Activated CD8-positive, alpha-beta T cell treated with anti-CD3 and anti-CD28 coated beads for 36 hours (primary cell): ENCODE measurements at places on chromosomes 5 and 9. TPM values are rescaled to one million over a fixed set of nuclear protein-coding genes. Genes with fewer than 3 reads are reported as not detected.

DNA sequence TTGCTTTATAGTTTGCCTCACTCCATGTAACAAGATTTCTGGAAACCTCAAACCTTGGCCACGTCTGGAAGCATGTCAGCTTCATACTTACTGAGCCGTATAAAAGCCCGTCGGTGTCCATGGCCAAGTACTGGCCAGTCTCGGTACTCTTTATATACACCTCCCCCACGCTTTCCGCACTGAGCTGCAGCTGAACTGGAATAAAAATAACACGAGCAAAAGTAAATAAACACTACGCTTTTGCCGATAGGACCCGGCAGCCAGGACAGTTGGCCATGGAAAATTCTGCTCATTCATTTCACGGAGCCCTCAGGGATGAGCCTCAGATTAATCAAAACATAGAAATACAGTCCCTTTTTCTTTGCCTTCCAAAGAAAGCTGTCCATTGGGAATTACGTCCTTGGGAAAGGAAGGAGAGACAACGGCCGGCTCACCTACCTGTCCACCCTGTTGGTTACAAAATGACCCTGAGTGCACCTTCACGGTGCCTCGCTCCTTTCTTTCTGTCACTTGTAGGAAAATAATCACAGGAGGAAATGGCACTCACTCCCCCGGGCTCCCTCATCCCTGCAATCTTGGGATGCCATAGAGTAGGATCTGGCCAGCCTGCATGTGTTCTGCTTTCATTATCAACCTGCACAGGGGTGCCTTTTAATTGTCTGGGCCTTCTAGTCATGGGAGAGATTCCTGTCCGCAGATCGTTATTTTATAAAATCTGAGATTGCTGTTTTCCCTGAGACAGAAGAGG, 85.1 kb downstream of the FGF1 start:
- DNase-seq, result no peak

DNA sequence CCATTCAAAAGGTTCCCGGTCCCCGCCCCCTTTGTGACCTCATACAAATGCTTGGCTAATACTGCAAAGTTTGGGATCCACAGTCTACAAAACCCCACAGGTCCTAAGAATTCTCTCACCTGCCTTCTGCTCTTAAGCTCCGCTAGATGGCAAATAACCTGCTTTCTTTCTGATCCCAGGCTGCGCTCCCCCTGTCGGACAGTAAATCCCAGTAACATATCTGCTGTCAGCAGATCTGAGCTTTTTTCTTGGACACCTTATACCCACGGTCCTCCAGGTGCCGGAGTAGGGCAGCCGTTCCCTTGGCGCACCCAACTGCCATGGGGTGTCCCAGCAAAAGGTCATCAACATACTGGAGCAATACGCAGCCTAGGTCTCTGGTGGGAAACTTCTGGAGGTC, 39.0 kb upstream of the PPP1R26 start:
- DNase-seq, result no peak

- DNase-seq, result no peak
Measured at GRCh38 chr5:33438996-33439395, 1.8 kb upstream of the TARS1 start.

- no peak for DNase-seq
Measured at GRCh38 chr5:127652952-127653611, 4.2 kb downstream of the CTXN3 start.

The ZNF483 gene
- 2.8 TPM for total RNA-seq

DNA sequence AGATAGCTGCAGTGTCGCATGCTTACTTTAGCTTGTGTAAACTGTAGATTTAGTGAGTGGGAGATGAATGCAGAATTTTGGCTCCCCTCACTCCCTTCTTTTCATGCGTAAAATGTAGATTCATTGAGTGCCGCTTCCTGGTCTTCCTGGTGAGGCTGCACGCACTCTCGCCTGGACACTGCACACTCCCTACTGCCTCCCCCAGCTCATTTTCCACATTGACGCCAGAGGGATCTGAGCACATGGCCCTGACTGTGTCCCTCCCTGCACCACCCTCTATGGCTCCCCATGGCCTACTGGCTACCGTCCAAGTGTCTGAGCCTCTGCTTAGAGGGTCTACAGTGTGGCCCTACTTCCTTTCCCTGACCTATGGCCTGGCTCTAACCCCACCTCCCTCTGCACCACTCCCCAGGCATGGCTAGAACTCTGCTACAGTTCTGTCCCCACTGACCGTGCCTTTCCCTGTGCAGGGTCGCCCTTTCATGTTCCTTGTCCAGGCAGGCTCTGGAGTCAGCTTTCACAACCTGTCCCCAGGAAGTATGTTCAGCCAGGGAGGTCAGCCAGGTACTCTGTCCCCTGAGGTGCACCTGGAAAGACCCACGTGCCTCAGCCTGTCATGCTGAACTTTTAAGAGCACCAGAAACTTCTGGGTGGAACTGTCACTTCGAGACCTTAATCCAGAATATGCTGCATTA, 160.6 kb downstream of the COL23A1 start:
- no peak for DNase-seq

DNA sequence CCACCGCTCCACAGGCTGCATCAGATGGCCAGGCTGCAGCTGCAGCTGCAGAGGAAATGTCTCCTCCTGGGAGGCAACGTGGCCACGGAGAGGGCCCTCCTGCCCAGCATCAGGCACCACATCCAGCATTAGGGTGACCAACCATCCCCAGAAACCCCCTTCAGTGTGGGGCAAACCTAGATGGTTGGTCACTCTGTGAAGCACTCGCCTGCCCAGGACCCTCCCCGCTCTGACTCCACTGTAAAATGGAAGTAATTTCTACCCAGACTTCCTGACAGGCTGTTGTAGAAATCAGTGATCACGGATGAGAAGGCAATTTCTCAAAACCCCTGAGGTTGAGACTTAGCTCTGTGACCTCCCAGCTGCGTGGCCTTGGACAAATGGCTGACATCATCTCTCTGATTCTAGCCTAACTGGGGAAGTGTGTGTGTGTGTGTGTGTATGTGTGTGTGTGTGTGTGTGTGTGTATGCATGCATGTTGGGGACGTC, 31.6 kb downstream of the B4GALT1 start:
- DNase-seq, result no peak

DNA sequence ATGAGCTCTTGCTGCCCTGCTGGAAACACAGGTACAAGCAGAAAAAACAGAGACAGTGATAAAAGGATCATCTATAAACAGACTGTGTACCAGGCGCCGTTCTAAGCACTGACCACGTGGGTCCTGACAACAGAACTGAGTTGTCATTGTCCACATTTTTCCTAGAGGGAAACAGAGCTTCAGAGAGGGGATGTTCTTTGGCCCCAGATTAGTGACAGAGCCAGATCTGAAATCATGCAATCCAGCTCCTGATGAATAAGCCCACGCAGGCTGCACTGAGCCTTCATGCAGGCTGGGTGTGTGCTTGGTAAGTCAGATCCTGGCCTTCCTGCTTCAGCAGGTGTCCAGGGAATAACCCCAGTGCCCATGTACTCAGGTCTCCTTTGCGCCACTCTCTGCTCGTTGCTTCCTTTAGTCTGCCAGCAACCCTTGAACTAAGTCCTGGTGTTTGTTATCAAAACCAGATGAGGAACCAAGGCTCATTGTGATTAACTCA, 22.8 kb upstream of the TCF7 start:
- DNase-seq, result no peak

DNA sequence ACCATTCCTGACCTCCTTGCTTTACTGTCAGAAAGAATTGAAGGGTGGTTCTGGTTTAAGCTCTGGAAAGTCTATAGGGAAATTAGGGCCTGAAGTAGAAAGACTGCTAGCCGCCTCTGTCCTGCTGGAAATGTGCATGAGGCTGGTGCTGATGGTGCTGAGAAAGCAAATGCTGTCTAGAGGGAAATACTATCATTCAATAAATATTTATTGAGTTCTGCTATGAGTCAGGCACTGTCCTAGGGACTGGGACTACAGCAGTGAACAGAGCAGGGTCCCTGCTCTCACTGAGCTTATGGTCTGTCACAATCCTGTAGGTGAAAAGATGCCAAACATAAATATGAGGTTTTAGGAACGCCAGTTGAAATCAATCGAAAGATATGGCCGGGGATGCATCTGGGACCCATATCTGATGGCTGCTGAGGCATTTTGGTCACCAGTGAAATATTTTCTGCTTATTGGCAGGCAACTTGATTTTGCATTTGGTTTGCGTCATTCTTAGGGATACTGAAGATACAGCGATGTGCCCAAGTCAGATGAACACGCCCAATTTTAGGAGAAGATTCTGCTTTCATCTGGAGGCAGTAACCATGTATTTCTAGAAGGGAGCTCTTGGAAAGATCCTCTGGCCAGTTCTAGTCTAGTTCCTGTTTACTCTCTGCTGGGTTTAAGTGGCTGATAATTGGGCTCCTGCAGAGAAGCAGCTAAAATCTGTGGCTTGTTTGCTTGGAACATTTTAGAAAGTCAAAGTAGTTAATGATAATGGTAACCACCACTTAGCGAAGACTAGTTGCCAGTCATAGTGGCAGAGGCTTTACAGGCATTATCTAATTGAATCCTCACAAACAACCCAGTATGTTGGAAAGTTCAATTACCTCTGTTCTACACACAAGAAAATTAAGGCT, 73.3 kb downstream of the INSYN2B start:
- no peak for DNase-seq

- DNase-seq, result no peak
Measured at GRCh38 chr5:72387985-72388384, 67.8 kb downstream of the PTCD2 start.

- DNase-seq, result no peak
Measured at GRCh38 chr9:81530310-81530810, 159.0 kb downstream of the TLE1 start.

GRCh38 chr5:27700526-27700925, 662.1 kb upstream of the CDH9 start:
- DNase-seq, result no peak

- DNase-seq, result no peak
Measured at GRCh38 chr5:8814105-8814504, 731.8 kb downstream of the SEMA5A start.

GRCh38 chr9:109520475-109521132, 22.5 kb upstream of the PTPN3 start:
- DNase-seq, result peak; percentile 63

- no peak for DNase-seq
Measured at GRCh38 chr5:156951359-156951758, 11.7 kb downstream of the TIMD4 start.

GRCh38 chr5:179803651-179804554, 2.8 kb downstream of the MGAT4B start:
- peak; percentile 93 for DNase-seq

DNA sequence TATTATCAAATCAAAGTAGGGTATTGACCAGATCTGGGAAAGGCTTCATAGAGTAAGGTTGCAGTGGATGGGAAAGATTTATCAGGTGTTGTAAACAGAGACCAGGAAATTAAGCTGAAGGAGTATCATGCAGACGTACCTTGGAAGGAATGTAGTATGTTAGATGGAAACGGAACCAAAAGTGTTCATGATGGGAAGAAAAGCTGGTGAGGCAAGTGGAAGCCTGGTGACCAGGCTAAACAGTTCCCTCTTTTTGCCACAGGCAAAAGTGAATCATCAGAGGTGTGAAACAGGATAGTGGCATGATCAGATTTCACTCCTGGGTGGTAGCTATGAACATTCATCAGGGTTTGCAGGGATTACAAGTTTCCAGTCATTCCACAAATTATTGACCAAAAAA, 780.1 kb upstream of the DMAC1 start:
- no peak for DNase-seq

The DEPDC1B gene
- total RNA-seq, result 30.2 TPM

- DNase-seq, result no peak
Measured at GRCh38 chr5:57299986-57300385, 126.1 kb downstream of the GPBP1 start.

DNA sequence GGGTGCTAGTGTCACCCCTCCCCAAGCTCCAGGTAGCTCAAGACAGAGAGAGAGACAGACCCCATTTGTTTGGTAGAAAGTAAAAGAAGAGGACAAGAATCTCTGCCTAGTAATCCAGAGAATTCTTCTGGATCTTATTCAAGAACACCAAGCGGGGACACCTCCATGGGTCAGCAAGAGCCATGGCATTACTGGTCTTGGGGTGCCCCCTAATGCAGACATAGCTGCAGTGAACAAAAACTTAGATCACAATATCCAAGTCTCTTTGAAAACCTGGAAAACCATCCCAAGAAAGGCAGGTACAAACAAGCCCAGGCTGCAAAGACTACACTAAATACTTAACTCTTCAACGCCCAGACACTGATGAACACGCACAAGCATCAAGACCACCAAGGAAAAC, 29.9 kb upstream of the PDE4D start:
- no peak for DNase-seq

GRCh38 chr9:111754800-111755199, 39.9 kb downstream of the SHOC1 start:
- DNase-seq, result no peak

DNA sequence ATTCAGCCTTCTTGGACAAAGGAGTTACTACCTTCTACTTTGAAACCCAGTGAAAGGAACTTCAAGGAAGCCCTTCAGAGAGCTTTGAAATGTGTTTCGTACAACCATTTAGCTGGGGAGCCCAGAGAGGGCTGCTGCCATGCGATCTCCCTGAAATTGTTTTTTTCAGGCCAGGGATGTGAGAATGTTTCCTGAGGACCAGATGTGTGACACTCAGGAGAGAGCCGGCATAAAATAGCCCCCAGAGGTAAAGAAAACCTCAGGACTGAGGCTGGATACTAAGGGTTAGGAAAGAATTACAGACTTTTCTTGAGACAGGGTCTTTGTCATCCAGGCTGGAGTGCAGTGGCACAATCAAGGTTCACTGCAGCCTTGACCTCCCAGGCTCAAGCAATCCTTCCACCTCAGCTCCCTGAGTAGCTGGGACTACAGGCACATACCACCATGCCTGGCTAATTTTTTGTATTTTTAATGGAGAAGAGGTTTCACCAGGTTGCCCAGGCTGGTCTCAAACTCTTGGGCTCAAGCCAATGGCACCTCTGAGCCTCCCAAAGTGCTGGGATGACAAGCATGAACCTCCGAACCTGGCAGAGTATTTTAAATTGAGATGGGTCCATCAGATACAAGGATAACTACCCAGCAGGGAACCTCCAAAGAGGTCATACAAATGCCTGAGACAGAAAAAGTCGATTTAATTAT, 8.4 kb downstream of the RPL37 start:
- no peak for DNase-seq

DNA sequence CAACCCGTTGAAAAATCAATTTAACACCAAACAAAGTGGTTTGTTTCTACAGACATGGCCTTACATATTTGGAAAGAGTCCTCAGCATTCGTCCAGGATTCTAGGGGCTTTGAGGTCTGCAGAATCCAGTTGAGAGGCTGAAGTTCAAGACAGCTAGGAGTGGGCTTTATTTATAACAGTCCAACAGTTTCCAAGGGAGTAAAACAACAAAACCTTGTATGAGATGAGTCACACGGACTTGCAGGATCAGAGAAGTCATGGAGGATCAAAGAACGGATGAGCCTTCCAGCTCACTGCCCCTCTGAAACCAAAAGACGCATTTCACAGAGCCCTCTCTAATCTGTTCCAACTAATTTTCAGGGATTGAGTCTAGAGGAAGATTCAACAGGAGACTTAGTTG, 11.1 kb upstream of the ESM1 start:
- no peak for DNase-seq
